Stimulated activated CD4-positive, alpha-beta T cell treated with anti-CD3 and anti-CD28 coated beads, Interleukin-2, amount 100 ng/mL, for 48 hours (primary cell): ENCODE measurements at places on chromosomes 13 and 19.

DNA sequence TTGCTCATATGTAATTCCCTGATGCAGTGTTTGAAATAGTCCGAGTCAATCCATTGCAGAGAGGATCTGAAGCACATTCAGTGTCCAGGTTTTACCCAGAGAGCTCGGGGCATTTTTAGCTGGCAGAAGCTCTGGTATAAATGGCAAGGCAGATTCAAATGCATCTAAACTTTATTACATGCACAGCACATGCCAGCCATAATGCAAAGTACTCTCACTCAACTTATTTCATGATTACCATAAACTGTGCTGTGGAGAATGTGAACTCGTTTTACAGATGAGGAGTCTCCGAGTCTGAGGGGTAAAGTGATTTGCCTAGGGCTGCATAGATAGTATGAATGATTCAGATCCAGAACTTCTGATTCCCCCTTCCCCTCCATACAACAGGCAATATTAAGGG, 13.5 kb upstream of the CBY2 start:
- no peak for DNase-seq

DNA sequence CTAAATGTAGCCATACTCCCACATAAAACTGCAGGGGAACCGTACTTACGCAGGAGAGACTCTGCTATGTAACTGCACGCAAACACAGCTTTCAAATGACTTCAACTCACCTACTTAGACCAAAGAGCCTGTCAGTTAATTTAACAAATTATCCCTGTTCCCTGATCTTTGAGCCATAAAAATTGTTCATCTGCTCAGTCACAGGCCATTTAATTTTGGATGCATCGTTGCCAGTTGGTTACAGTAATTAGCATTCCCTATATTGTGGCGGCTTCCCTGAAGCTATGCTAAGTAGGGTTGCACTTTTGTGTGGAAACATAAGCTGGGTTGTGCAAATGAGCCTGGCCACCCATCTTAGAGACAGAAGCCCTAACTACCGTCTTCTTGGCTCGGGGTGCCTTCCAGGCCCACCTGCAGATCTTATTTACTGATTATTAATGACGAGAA, 21.2 kb upstream of the OBI1 start:
- no peak for DNase-seq

GRCh38 chr13:97390941-97391600, 42.9 kb upstream of the RAP2A start:
- DNase-seq = no peak

GRCh38 chr19:2485428-2485827, 9.5 kb downstream of the GADD45B start:
- DNase-seq = no peak
